ENCODE measurements at places on chromosomes 1 and 21.

GRCh38 chr1:155186794-155187455 is 13.3 kb downstream of the TRIM46 start:
- no peaks in the 10 kb centered on the region for H3K36me3 ChIP-seq
- H3K27me3 ChIP-seq, result no peaks in the 10 kb centered on the region
- no peak overlapping the region for H3K4me3 ChIP-seq
- H3K27ac ChIP-seq, result peak overlapping the region; percentile 73
- no peak for DNase-seq

DNA sequence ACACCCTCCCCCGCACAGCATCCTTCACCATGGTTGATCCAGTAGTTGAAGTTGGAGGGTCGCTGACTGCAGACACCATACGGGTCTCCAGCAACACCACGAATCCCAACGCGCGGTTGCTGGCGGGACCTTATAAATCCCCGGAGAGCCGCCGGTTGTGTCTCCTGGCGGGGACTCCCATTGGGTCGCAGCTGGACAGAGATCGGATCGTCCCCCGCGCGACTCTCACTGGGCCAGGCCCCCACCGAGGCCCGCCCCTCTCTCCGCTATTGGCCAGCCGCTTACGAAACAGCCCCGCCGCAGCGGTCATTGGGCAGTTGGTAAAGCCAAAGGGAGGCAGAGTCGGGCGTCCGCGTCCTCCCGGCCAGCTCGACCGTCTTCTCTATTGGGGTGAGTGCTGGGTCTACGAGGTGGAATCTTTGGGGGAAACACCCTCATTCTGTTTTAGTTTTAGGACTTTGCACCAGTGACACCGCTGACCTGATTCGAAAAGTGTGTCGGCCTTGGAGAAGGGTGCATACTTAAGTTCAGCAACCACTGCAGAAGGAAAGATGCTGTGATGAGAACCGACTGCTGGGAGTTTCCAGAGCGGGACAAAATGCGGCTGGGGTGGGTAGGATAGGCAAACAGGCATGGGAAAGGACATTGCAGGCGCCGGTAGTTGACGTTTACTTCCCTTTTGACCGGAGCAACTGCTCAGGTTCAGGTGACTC is 27.4 kb downstream of the RABIF start:
- H3K27ac ChIP-seq, result peak overlapping the region; percentile 13
- DNase-seq, result peak; percentile 87

DNA sequence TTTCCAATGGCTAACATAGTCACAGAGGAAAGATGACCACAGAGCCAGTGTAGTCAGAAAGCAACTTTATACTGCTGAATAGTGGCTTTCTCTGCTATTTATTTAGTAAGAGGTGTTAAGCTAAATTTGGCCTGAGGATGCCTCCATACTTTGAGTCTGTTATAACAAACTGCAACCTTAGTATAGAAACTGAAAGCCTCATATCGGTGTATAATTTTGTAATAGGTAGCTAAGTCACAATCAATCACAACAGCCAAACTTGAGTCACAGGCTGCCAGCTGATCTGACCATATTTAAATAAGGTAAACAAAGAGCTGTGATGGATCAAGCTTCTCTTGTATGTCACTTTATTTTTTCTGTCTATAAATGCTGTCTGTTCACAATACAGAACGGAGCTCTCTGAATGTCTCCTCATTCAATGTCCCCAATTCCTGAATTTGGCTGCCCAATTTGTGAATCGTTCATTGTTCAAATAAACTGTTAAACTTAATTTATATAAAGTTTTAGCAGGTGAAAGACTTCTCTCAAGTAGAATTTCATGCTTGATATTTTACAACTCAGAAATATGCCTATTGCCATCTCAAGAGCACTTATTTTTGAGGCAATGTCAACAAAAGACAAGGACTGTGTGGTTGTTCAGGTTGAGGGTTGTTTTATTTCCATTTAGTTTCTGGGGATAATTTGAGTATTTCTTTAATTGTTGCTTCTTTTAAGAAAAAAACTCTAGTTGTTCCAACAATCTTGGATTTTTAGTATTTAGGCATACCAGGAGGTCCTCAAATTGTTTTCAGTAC is 339.7 kb upstream of the B3GALT2 start:
- H3K27ac ChIP-seq, result no peak overlapping the region
- H3K27me3 ChIP-seq, result no peaks in the 10 kb centered on the region
- DNase-seq, result no peak
- H3K36me3 ChIP-seq, result no peaks in the 10 kb centered on the region

- H3K4me3 ChIP-seq, result no peak overlapping the region
- peaks cover 10% of the 10 kb centered on the region for H3K4me1 ChIP-seq
- H3K27ac ChIP-seq, result no peak overlapping the region
These were observed 25.8 kb downstream of the RRP1 start for GRCh38 chr21:43815107-43815613.

DNA sequence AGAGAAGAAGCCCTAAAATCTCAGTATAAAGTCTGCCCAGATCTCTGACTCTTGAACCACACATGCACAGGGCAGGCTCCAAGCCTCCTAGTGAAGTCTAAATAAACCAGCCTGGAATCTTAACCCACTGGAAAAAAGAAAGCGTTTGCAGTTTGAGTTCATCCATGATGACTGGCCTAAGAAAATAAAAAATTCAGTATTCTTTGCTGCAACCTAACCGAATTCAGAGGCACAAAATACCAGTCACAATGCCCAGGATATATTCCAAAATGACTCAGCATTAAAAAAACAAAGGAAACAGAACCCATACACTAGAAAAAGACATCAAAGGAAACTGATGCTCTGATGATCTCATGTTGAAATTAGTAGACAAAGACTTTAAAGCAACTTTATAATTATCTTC is 269.2 kb downstream of the SDCCAG8 start:
- H3K4me3 ChIP-seq, result no peak overlapping the region
- no peak overlapping the region for H3K27ac ChIP-seq
- no peaks in the 10 kb centered on the region for H3K36me3 ChIP-seq
- no peaks in the 10 kb centered on the region for H3K27me3 ChIP-seq
- peaks cover 7% of the 10 kb centered on the region for H3K4me1 ChIP-seq

DNA sequence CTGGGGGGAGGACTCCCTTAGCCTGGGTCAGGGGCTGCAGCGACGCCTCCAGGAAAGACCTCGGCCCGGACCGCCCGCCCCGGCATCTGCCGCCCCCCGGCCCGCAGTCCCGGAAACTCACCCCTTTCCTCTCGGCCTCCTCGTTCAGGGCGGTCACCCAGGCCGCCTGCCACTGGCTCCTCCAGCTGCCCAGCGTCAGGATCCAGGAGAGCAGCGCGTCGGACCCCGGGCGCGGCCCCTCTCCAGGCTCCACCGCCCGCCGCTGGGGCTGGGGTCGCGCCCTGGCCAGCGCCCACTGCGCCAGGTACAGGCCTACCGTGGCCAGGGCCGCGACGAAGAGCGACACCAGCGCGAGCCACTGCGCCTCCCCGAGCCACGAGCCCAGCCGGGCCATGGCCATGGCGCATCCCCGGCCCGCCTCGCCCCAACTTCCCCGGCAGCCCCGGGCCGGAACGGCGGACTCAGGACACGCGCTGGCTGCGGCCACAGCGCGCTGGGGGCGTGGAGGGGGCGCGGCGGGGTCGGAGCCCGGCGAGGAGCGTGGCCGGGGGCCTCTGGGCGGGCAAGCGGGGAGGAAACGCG is 478 bp downstream of the C2CD2 start:
- H3K4me1 ChIP-seq, result no peaks in the 10 kb centered on the region
- H3K4me3 ChIP-seq, result peak overlapping the region; percentile 91
- H3K27me3 ChIP-seq, result no peaks in the 10 kb centered on the region
- H3K27ac ChIP-seq, result peak overlapping the region; percentile 84

GRCh38 chr1:28909198-28909597 is 5.2 kb upstream of the EPB41 start:
- no peak overlapping the region for H3K4me3 ChIP-seq
- H3K27me3 ChIP-seq, result no peaks in the 10 kb centered on the region
- no peak for DNase-seq
- no peaks in the 10 kb centered on the region for H3K36me3 ChIP-seq
- H3K4me1 ChIP-seq, result peaks cover 8% of the 10 kb centered on the region
- H3K27ac ChIP-seq, result no peak overlapping the region

All from tibial nerve (tissue), 4 donors.